Cardiac muscle cell (in vitro differentiated cells and primary cell): ENCODE measurements at places on chromosomes 5 and 9.
A peak's percentile ranks its signal among the peaks of the same experiment; 100 is the strongest.

- no peak for DNase-seq
These were observed 80.9 kb upstream of the COL5A1 start for GRCh38 chr9:134560654-134561053.

- DNase-seq, result no peak
These were observed 151.1 kb downstream of the DOCK2 start for GRCh38 chr5:169788168-169788567.

DNA sequence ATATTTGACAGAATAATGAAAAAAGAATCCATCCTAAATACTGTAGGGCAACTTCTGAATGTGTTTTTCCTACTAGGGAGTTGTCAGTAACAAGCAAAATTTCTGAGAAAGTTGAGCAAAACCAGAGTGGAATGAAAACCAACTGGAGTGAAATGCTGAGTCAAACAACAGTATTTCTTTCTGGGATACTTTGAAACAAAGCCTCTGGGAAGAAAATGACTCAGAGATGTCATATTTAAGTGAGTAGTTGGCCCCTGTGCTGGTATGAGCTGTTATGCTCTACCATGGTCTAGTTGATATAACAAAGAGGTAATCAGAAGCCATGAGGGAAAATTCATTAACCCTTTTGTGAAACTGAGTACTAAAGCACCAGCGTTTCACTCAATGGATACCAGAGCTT is 372.1 kb upstream of the C9orf72 start:
- DNase-seq, result no peak

DNA sequence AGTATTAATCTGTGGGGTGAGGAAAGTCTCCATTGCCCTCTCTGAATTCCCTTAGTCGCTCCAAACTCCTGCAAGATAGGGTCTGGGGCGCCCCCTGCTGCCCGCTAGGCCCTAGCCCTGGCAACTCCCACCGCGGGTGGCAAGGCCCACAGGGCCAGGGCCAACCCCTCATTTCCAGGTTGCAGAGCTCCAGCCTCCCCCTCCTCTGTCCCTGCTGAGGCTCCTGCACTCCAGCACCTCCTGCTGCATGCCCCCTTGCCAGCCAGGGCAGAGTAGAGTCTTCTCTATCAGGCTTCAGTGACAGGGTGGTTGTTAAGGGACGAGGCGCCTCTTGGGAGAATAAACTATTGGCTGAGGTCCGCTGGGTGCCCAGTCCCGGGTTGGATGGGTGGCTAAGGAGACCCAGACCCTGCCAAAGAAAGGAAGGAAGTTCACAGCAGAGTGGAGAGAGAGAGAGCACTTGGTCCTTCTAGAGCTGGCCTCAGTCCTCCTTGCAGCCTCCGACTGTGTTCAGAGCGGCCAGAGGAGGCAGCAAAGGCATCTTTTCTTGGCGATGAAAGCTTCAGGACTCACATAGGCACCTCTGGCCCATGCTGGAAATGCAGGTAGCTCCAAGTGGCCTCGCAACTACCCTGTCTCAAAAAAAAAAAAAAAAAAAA is 45.6 kb downstream of the SAR1B start:
- peak; percentile 84 for DNase-seq

GRCh38 chr5:177511181-177511580 is 1.6 kb upstream of the DOK3 start:
- DNase-seq, result no peak

- peak; percentile 49 for DNase-seq
These were observed 159.2 kb downstream of the CDC42SE2 start for GRCh38 chr5:131423056-131423455.

- no peak for DNase-seq
These were observed 17.6 kb downstream of the AP3S1 start for GRCh38 chr5:115859378-115859777.

DNA sequence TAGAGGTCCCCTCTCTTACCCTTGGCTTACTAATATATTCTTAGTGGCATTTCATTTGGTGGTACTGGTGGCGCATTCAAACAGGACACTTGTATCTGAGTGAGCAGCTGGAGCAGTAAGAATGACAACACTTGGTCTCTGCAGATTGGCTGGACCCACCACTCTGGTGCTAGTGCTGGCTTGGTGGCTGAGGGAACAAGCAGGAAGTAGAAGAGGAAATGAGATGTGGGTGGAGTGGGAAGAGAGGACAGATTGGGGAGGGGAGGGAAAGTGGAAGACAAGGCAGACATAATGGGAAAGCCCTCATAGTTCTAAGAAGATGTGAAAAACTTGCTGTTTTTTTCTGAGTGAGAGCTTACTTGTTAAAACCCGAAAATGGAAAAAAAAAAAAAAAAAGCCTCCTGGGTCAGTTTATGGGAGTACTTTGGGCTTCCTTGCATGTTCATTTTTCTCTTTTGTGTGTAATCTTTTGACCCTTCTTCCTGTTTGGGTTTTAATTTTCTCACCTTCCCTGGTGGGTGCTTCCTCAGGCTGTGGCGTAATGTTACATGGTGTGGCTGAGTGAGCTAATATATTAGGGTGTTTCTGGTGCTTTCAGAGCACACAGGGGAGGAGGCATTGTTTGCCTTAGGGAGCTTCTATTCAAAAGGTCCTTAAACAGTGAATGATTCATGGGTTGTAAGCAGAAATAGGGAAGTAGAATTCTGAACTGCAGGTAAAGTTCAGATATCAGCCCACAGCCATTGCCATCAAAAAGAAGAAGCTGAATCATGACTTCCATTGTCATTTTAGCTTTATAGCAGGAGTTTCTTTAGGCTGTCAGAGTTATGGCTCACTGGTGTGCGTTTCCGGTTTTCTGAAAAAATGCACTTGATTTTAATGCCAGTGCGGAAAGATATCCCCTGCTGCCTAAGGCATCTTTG is 52.3 kb downstream of the TLE4 start:
- no peak for DNase-seq

- DNase-seq, result no peak
These were observed 12.5 kb upstream of the PARP8 start for GRCh38 chr5:50653946-50654345.

- no peak for DNase-seq
These were observed 28.0 kb upstream of the TOMM5 start for GRCh38 chr9:37620396-37620795.

- no peak for DNase-seq
These were observed 44.0 kb upstream of the IER5L start for GRCh38 chr9:129221979-129222635.

- no peak for DNase-seq
These were observed 103.0 kb downstream of the GLIS3 start for GRCh38 chr9:4196886-4197285.

GRCh38 chr9:116152390-116152789 is 1.2 kb upstream of the PAPPA start:
- peak; percentile 25 for DNase-seq

GRCh38 chr5:78569441-78569840 is 79.1 kb downstream of the LHFPL2 start:
- DNase-seq, result peak; percentile 97

DNA sequence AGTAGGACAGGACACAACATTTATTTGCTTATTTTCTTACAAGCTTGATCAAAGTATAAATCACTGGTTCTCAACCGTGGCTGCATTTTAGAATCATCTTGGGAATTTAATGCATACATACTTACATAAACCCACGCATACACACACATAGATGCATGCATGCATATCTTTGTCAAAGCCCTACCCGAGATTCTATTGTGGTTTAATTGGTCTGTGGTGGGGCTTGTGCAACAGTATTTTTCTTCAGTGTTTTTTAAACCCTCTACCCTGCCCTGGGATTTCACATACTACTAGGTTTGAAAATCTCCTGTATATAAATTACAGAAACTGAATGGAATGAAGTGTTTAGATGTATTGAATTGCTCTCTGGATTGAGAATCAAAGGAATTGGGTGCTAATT is 1166.2 kb downstream of the MAT2B start:
- no peak for DNase-seq

GRCh38 chr5:15669826-15670225 is 169.8 kb downstream of the FBXL7 start:
- no peak for DNase-seq

GRCh38 chr9:111902391-111903139 is 6.0 kb downstream of the UGCG start:
- DNase-seq, result peak; percentile 71

DNA sequence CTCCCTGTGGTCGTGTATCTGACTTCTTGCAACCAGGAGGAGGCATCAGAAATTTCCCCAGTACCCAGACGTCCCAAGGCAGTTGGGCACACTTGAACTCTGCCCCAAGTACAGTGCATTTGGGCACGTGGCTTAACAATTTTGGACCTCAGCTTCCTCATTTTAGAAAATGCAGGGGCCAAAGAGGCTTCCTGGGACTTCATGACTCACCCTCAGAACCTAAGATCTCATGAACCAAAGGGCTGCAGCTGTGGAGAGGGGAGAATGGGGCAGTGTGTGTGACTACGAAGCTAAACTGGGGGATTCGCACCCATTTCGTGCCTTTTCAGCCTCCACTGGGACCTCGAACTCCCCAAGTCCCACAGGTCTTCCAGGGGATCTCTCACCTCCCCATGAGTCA is 59.2 kb downstream of the SYK start:
- DNase-seq, result no peak

- no peak for DNase-seq
These were observed 89.7 kb downstream of the KCNT1 start for GRCh38 chr9:135791431-135792267.

DNA sequence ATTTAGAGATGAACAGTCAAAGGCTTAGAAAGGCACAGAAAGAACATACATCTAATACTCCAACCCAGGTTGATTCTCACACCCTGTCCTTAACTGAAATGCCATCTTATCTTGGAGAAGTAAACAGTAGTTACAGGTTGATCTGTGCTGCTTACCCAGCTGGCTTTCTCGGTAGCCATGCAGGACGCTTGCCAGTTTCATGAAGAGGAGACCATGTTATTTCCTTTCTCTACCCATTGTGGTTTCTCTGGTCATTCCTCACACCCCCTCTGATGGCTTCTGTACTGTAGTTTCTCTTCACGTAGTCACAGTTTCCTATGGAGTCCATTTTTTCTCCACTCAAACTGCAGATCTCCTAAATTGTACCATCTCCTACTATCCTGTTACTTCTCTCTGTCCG is 206.0 kb downstream of the SGCD start:
- no peak for DNase-seq

GRCh38 chr5:79263290-79263689 is 27.4 kb downstream of the JMY start:
- no peak for DNase-seq

DNA sequence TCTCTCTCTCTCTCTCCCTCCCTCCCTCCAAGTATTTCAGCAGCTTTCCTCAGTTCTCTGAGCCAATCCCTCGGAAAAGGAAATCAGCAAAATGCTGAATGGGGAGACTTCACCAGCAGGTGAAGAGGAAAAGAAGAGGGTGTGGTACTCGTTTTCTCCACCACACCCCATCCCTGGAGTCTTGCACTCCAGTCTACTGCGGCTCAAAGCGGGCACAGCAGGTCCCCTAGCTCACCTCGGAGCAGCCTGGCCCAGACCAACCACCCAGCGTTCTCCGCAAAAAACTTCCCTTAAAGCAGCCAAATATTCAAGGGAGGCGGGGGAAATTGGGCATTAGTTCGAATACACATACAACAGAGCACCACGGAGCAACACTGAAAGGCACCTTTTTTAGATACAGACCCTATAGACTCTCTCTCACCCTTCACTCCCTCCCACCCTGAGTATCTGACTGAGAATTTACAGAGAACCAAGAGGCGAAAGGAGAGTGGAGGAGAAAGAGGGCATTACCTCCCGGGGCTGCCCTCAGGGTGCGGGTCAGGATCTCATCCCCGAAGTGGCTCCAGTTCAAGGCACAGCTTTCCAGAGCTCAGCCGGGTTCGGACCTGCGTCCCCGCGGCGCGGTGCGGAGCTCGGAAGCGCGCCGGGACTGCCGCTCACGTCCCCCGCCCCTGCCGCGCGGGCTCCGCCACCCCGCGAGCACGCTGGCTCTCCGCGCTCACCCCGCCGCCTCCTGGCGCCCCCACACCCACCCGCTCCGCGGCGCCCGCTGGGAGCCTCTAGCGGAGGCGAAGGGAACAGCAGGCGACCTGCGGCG is 1638.5 kb upstream of the C9orf72 start:
- DNase-seq, result peak; percentile 77

GRCh38 chr9:128705051-128705965 is 3.0 kb downstream of the PKN3 start:
- DNase-seq, result no peak

- DNase-seq, result no peak
These were observed 63.7 kb downstream of the S1PR3 start for GRCh38 chr9:89054865-89055495.

- no peak for DNase-seq
These were observed 67.1 kb downstream of the DAPK1 start for GRCh38 chr9:87564791-87565241.

DNA sequence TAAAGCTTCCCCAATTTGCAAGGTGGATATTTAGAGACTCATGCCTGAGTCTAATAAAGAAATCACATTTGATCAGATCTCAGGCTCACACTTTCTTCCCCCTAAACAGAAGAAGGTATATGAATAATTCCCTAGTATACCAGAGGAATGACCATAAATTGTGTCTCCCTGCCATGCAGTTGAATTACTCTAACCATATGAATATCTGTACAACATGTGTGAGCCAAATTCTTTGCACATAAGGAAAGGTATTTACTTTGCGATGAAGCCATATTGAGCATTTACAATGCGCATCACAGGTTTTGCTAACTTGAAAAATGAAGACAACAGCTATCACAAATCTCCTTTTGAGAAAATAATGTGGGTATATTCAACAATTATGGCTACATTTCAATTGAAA is 479.4 kb downstream of the NR2F1-AS1 start:
- DNase-seq, result no peak

GRCh38 chr9:130938652-130939404 is at the start of gene FIBCD1:
Gene FIBCD1 (minus strand): TSS chr9:130939247. CDS start chr9:130938607, 640 bp downstream.
- peak; percentile 51 for DNase-seq

DNA sequence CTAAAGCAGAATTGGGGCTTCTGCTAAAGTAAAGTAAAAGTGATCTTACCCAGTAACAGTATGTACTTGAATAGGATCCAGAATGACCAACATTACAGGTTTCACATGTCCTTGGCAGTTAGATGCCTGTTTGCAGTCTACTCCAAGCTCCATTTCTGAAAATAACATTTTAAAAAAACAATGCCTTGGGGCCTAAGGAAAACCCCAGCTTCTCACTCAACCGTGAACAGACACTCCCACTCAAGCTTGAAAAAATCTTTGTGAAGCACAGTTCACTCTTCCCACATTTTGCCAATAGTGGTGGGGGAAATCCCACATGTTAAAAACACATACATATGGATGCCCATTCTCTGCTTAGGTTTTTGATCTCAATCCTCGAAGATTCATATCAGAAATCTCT is 304.1 kb downstream of the ARRDC3 start:
- no peak for DNase-seq

DNA sequence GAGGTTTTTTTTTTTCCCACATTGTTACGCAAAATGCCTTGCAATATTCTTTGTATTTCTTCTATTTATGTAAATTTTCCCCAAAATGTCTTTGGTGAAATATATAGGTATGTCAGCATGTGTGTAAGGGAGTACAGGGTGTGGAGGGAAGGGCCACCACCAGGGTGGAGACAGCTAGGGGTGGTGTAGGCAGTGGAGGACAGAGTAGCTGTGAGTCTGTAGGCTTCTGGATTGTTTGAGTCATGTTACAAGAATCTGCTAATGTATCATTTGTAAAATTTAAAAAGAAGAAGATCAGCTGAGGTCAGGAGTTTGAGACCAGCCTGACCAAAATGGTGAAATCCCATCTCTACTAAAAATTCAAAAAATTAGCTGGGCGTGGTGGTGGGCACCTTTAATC is 175.5 kb downstream of the NXNL2 start:
- no peak for DNase-seq

- peak; percentile 86 for DNase-seq
These were observed 27.9 kb downstream of the SPRY4 start for GRCh38 chr5:142296914-142297417.

GRCh38 chr5:122701640-122702523 is 73.0 kb upstream of the SNX2 start:
- DNase-seq, result no peak
